Vagina (tissue), 2 donors: ENCODE measurements at places on chromosomes 6 and 20. TPM values are rescaled to one million over a fixed set of nuclear protein-coding genes. Genes with fewer than 3 reads are reported as not detected.

- no peak for DNase-seq
Measured at GRCh38 chr6:124099520-124099919, 295.9 kb downstream of the NKAIN2 start.

GRCh38 chr6:24283043-24283985 is 74.5 kb downstream of the DCDC2 start:
- DNase-seq, result no peak

DNA sequence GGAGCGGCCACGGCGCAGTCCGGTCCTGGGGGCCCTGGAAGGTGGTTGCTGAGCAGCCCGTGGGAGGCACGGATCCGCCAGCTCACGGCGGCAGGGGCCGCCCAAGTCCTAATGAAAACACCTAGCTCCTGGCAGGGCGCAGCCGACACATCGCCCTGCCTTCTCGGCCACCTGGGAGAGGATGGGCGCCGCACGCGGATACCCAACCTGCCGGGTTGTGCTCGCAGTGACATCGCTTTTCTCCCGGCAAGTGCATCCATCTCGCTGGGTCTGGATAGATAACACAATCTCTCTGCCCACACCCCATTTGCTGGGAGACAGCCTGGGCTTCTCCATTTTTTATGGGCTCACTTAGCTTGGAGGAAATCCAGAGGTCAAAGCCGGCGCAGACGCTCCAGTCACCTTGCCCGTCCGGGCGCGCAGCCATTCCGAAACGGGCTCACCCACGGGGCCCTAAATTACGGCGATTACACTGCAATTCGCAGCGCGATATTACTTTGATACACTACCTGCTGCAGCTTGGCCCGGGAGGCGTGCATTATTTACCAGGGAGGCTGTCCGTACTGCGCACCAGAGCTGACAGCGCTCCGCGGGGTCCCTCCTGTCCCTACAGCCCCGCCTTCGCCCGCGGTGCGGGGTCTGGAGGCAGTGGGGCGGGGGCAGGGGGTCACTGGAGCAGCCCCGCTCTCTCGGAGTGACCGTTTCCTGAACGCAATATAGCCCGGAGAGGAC is 36.2 kb upstream of the CCDC167 start:
- no peak for DNase-seq

DNA sequence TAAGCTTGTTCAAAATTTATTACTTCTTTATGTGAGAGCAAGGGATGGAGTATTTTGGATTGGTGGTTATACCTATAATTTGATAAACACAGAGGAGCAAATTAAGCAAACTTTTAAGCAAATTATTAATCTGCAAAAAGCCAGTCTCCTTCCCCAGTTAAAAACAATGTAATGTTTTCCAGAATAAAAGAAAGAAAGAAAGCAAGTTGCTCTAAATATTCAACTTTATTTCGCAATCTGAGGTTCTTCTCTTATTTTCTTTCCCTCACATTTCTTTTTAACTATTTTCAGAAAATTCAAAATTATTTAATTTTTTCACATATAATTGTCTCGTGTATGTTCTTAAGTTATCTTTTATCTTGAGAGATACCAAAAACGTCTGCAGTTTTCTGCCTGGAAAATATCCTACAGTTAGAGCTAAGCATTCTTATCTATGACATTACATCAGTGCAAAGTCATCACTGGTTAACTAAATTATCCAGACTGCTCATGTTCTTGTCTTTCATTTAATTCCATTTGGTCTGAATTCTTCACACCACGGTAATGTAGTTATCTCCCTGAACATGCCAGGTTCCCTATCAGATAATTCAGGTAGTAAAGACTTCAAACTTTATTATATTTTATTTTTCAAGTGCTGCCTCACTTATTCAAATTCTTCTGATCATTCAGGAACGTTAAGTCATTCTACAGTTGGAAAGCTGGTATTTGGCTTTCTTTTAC is 3.3 kb upstream of the CNKSR3 start:
- DNase-seq, result no peak

SIRPA gene
- 52.3 TPM for total RNA-seq

- DNase-seq, result no peak
Measured at GRCh38 chr6:95959261-95959660, 56.5 kb upstream of the FUT9 start.

SLC17A1 gene
- total RNA-seq, result not detected

DNA sequence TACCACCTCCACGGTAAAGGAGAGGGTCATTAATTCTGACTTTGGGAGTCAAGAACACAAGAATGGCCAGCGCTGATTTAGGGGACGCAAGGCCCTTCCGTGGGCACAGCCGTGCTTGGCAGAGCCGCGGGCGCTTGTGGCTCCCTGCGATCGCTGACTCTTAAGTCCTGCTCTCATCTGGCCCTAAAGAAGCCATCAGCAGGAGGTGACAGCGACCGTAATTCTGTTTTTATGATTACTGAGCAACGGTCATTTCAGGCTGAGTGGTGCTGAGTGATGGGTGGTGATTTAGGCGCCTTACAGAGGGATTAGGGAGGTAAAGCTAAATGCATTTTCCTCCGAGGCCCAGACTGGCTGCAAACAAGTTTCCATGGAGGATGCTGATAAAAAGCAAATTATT is 364.6 kb upstream of the SULF2 start:
- DNase-seq, result no peak

RAB32 gene
- 26.8 TPM for total RNA-seq

MLN gene
- total RNA-seq, result not detected

RBM24 gene
- total RNA-seq, result 2.7 TPM

GRCh38 chr6:31826793-31827285 is 699 bp upstream of the HSPA1B start:
- DNase-seq, result peak; percentile 98

- no peak for DNase-seq
Measured at GRCh38 chr20:32495949-32496348, 89.2 kb downstream of the NOL4L start.

DNA sequence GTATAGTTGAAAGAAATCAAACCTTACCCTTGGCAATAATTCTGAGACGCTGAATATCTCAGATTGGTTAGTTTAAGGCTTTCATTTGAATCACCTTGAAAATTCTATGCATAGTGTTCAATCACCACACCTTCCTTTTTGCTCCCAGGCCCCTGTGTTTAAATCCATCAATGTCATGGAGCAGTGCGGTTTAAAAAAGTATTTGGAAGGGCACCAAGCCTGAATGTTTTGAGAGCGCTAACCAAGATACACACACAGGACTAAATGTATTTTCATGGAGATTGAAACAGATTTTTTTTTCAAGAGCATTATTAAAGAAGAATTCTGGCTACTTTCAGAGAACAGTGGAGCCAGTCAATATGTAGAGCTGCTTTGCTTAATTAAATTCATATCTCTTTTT is 195.7 kb downstream of the CENPW start:
- no peak for DNase-seq

LY6G5C gene
- total RNA-seq, result 1.7 TPM

SLC32A1 gene
- total RNA-seq, result not detected
